A172 (cell line): ENCODE measurements at places on chromosomes 1 and 21.

- DNase-seq: no peak
Observed at GRCh38 chr1:79695138-79695537, 688.6 kb upstream of the ADGRL4 start.

GRCh38 chr1:242089911-242090310 is 91.0 kb upstream of the MAP1LC3C start:
- no peak for DNase-seq

- no peak for DNase-seq
Observed at GRCh38 chr21:35529171-35529863, 480.2 kb upstream of the RUNX1 start.

GRCh38 chr1:211279340-211279739 is 20.2 kb downstream of the RCOR3 start:
- no peak for DNase-seq

- no peak for DNase-seq
Observed at GRCh38 chr1:23417570-23417969, 7.0 kb downstream of the TCEA3 start.

GRCh38 chr21:34280389-34280795 is 83.4 kb upstream of the KCNE2 start:
- DNase-seq: no peak

GRCh38 chr1:230824551-230824918 is 43.8 kb downstream of the C1orf198 start:
- peak; percentile 34 for DNase-seq

DNA sequence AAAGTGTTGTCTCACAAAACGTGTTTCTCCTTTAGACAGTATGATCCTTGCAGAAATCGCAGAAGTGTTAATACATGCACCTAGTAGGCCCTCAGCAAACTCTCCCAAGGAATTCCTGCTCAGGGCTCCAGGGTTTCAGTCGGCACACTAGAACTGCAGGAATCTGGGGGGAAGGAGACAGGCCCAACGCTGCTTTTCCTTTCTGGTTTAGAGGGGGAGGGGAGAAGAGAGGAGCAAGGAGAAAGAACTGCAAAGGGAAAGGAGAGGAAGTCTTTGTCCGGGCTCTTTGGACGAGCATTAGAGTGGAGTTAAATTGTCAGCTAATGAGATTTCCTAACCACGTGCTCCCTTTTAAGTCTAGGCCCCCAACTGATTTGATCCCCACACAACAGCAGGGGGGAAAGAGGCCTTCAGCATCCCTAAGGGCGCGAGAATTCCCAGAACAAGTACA is 103.7 kb upstream of the SOD1 start:
- no peak for DNase-seq

GRCh38 chr1:172135978-172136610 is 284.4 kb upstream of the C1orf105 start:
- peak; percentile 59 for DNase-seq

GRCh38 chr1:79507770-79508169 is 501.2 kb upstream of the ADGRL4 start:
- DNase-seq: no peak

GRCh38 chr1:194476872-194477271 is 1290.5 kb upstream of the B3GALT2 start:
- DNase-seq: no peak

DNA sequence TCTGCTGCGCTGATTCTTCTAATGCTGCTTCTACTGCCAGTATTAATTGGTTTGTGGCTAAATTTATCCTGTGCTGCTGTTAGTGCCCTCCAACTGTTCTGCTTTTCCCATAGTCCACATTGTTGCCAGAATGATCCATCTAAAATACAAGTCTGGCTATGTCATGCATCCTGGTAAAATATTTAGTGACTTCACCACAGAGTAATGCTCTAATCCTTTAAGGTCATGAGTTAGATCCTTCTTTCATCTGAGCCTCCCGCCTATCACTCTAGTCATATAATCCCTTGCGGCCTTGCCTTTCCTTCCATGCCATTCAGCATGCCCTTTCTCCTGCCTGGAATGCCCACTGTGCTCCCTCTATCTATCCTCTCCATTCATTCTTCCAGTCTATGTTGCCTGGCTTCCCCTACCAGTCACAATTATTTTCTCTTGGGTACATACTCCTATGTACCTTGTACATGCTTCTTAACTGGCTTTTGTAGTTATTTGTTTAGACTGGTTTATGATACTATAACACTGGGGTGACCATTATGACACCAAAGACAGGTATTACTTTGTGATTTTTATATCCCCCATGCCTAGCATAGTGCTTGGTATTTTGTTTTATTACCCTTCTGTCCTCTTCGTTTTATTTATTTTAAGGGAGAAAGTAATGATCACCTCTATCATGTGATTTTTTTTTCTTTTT is 144.0 kb downstream of the MAGI3 start:
- peak; percentile 75 for DNase-seq

- no peak for DNase-seq
Observed at GRCh38 chr1:15066191-15066590, 87.4 kb upstream of the TMEM51 start.

DNA sequence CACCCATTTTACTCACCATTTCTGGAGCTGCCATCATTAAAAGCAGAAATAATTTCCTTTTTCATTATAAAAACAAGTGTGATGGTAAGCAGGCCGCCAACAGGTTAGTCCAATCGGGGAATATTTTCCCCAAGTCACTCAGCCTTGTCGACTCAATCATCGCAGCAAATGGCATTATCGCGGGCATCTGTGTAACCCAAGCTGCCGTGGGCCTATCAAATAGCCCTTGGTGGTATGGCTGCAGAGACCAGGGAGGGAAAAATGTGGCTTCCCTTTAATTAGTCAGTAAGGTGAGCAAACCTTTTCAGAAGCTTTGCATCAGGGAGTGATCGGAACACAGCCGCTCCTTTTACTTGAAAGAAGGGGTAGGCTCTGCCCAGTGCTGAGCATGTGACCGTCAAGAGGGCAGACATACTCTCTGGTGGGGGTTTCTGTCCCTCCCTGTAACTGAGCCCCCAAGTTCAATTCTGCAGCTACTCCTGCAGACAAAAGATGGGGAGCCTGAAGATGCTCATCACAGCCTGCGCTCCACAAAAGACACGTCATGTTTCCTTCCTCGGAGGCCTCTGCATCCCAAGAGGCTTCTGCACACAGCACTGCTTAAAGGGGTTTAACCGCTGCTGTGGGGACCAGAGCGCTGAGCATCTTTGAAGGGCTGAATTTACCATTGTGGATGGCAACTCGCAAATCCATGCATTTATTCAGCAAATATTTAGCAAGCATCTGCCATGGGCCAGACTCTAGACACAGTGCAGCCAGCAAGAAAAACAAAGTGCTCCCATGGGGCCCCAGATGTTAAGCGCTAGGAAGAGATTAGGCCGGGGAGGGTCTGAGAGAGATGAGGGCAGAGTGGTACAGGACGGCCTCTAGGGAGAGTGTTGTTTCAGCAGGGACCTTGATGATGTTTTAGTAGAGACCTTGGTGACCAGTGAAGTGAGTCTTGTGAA is 1.2 kb upstream of the TMPRSS3 start:
- no peak for DNase-seq

- no peak for DNase-seq
Observed at GRCh38 chr1:1334835-1335234, 3.8 kb downstream of the TAS1R3 start.

GRCh38 chr1:45542591-45542990 is 8.0 kb upstream of the AKR1A1 start:
- no peak for DNase-seq

DNA sequence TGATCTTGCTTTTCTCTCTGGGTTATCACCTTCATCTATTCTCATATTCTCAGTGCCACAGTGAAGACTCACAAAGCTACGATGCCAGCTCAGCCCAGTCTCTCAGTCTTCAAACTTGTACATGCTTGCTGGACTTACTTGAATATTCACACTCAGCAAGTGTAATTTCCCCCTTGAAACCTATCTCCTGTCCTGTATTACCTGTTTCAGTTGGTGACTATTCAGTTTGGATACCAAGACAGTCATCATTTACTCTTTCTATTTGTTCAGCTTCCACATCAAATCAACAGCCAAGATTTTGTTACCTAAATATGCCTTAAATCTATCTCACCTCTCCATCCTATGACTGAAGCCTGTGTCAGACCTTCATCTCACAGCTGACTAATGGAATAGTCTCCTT is 209.7 kb downstream of the LRRC7 start:
- DNase-seq: no peak

GRCh38 chr1:43058545-43059360 is 100.1 kb upstream of the SLC2A1 start:
- DNase-seq: no peak

- no peak for DNase-seq
Observed at GRCh38 chr1:9427388-9427787, 111.9 kb upstream of the SLC25A33 start.

DNA sequence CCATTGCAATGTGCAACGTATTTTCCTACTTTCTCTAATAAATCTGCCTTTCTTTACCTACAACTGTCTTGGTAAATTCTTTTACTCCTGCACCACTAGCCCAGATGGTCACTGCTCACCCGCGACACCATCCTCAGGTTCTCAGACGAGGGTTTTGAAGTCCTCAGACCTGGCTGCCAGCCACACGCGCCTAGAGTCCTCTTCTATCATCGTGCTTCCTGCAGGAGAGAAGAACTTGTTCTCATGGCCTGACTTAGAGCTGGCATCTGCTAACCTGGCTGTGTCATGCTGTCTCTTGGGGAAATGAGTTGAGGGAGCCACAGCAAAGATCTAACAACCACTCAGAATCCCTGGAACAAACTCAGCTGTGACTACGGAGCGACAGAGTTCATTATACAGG is 30.3 kb upstream of the PGBD5 start:
- DNase-seq: no peak

DNA sequence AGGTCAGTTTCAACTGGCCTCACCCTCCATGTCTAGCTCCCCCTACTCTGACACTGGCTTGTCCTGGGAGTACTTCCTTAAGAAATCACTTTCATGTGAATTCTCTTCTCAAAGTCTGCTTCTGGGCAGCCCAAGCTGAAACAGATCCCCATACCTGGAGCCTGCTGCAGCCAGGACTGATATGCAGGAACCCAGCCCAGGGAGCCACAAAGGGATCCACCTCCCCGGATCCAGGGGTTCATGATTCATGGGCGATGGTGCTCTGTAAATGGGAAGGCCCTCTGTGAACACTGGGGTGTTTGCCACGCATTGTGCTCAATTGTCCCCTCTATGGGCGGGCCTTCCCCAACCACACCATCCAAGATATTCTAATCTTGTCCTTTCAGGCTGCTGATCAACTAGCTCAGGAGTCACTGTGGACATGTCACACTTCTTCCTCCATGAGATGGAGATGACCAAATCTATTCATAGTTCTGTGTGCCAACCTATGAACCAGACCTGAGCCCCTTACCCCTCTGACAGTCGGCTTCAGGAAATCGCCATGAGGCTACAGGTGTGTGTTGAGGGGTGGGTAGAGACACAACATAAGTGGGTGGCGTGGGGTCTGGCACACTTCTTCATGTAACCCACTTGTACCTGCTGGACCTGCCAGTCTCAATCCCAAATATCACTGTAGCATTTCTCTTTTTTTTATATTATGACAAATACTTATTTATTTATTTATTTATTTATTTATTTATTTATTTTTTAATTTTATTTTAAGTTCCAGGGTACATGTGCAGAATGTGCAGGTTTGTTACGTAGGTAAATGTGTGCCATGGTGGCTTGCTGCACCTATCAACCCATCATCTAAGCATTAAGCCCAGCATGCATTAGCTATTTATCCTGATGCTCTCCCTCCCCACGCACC is 41.8 kb downstream of the RUNX3 start:
- DNase-seq: no peak

DNA sequence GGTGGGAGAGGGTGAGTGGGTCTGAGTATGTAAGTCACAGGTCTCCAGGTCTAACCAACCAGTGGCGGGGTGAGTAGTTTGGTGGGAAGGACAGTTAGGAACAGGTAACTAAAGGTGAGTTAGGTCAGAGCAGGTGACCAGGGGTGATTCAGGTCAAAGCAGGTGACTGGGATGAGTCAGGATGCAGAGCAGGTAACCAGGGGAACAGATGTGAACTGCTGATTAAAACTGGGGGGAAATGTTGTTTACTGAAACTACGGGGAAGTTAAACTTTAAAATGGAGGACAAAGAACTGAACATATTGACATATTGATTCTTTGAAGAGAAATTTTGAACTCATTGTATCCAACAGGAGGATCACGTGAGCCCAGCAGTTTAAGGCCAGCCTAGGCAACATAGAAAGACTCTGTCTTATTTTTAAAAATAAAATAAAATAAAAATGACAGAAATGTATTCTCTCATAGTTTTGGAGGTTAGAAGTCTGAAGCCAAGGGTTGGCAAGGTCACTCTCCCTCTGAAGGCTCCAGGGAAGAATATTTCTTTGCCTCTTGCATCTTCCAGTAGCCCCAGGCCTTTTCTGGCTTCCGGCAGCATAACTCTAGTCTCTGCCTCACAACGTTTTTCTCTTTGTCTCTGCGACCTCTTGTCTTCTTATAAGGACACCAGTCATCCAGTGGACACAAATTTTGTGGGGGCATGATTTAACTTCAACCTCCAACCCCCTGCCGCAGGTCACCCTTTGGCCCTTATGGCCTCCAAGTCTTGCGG is 64.3 kb upstream of the TINAGL1 start:
- DNase-seq: no peak

GRCh38 chr1:94884106-94884505 is 42.8 kb downstream of the CNN3 start:
- no peak for DNase-seq

- DNase-seq: no peak
Observed at GRCh38 chr21:23130308-23130707, 2132.1 kb downstream of the NCAM2 start.

- DNase-seq: peak; percentile 96
Observed at GRCh38 chr1:232477728-232478127, 152.2 kb downstream of the SIPA1L2 start.

GRCh38 chr1:32972814-32973428 is 8.3 kb upstream of the RNF19B start:
- no peak for DNase-seq
